ENCODE measurements at places on chromosomes 3 and 15.

DNA sequence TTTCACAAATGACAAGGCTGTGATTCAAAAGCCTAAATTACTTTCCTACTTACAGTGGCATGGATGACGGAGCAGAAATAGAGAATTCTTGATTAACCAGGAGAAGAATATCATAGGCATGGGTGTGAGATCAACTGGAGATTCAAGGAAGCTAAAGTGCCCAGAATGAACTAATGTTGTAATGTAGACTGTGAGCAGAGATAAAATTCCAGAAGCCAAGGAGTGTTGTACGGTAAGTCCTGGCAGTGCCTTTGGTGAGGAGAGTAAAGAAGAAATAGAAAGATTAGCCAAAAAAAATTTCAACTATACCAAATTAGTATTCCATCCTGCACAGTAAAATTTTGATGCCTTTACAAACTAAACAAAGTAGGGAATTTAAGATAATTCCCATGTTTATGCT is 75.9 kb downstream of the ZBTB20 start:
- no peak for DNase-seq

GRCh38 chr3:152650177-152650576 is 184.8 kb upstream of the P2RY1 start:
- no peak for DNase-seq

DNA sequence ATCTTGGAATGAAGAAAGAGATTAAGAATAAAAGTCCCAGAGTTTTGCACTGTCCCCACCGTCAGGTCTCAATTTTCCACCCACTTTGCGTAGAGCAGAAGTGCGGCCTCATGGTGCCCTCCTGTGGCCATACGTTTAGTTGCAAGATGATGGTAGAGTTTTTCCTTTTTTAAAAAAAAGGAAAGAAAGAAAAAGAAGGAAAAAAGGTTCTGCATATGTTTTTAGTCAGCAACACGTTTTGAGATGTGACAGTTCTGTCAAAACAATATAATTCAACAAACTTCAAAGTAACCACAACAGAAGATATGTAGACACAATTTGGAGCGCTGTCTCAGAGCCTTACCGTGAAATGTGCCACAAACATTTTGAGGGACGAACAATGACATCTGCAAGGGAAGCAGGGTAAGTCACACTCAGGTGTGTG is 24.6 kb downstream of the EBLN2 start:
- DNase-seq = peak; percentile 20

GRCh38 chr3:19945969-19946831 is 697 bp upstream of the RAB5A start:
- no peak for DNase-seq

DNA sequence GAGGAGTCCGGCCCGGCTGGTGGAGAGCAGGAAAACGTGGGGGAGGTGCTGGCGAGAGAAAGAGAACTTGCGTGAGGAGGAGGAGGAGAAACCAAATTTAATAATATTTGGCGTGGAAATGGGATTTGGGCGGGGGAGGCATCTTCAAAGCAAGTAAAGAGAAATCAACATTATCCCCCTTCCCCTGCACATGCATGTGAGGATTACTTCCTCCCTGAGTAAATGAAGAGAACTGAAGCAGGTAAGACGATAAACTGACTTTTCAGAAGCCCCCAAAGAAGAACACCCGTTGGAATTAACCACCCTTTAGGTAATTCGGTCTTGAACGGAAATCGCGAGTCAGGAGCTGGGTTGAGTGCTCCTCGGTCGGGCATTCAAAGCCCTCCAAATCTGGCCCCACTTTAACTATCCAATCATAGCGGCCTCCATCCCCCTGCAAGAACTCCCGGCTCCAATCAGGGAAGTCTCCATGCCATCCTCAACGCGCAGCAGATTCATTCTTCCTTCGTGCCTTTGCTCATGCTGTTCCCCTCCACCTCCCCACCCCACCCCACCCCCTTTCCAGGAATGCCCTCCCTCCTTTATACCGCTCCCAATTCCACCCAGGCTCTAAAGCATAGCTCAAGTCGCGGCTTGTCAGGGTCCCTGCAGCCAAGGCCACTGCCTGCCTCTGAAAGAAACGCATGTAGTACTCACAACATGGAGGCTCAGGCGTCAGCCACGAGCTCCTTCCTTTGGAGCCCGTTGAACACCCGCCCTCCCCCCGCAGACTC is 545 bp upstream of the RFX7 start:
- DNase-seq = peak; percentile 17

- DNase-seq = no peak
Measured at GRCh38 chr3:126338790-126339288, 18.4 kb downstream of the KLF15 start.

GRCh38 chr15:29040370-29040751 is 154.6 kb downstream of the APBA2 start:
- DNase-seq = no peak

- DNase-seq = no peak
Measured at GRCh38 chr15:39573844-39574243, 7.0 kb upstream of the THBS1 start.

GRCh38 chr15:29066838-29067237 is 181.1 kb downstream of the APBA2 start:
- no peak for DNase-seq

GRCh38 chr3:27127879-27128278 is 241.3 kb downstream of the NEK10 start:
- no peak for DNase-seq

- DNase-seq = no peak
Measured at GRCh38 chr3:29764041-29764440, 483.2 kb downstream of the RBMS3 start.

DNA sequence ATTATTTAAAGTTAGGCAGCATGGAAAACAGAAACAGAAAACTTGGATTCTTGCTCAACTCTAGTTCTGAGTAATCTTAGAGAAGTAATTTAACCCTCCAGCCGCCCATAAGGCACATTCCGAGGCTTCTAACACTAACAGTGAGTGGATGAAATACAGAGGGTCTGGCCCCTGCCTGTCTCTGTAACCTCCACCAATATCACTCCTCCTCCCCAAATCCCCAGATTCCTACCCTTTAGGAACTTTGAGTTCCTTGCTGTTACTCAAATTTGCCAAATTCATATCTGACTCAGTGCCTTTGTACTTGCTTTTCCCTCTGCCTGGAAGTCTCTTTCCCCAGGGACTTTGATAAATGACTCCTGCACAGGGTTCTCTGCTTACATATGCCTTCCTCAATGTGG is 112.5 kb upstream of the TGFBR2 start:
- DNase-seq = no peak

- no peak for DNase-seq
Measured at GRCh38 chr15:34258151-34258550, 33.3 kb downstream of the EMC4 start.

DNA sequence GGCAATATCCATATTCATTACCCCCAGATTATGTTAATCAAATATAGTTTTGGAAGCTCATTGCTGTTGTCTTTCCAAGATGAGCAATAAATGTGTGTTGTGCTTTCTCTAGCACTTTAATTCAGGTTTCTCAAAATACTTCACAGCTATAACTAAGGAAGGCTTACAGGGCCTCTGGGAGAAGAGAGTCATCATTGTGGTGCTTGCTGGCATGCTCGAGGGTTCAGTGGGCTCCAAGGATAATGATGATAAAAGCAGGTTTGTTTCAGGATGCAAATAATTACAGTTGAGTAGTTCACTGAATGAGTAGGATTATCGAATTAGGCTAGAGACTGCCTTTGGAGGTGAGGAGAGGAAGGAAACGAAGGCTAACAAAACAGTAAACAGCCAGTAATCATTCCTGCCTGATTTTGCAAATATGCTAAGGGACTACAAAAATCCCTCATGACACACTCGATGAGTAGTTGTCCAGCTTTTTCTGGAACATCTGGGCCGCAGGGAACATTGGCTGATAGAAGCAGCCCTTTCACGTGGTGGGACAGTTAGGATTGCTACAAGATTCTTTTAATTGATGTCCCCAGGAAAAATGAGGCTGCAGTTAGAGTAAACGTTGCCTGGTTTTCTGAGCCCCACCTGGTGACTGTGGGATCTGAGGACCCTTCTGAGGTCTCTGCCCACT is 54.1 kb downstream of the SLC7A14 start:
- DNase-seq = no peak

- no peak for DNase-seq
Measured at GRCh38 chr3:56612146-56612545, 55.2 kb downstream of the CCDC66 start.

- no peak for DNase-seq
Measured at GRCh38 chr15:80179025-80179759, 26.4 kb downstream of the FAH start.

DNA sequence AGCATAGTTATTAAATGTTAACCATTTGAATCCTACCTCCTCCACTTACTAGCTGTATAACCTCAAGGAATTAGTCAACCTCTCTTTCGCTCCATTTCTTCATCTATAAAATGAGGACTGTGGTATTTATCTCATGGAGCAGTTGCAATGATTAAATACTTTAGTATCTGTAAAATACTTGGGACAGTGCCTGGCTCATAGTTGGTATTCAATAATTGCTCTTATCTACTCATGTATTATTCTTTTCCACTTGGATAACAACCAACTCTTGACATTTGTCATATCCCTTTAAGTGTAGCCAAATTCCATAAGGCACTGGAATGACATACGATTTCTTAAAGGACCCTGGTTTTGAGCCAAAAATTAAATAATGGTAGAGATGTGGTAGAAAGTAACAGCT is 72.0 kb downstream of the FSIP1 start:
- no peak for DNase-seq

DNA sequence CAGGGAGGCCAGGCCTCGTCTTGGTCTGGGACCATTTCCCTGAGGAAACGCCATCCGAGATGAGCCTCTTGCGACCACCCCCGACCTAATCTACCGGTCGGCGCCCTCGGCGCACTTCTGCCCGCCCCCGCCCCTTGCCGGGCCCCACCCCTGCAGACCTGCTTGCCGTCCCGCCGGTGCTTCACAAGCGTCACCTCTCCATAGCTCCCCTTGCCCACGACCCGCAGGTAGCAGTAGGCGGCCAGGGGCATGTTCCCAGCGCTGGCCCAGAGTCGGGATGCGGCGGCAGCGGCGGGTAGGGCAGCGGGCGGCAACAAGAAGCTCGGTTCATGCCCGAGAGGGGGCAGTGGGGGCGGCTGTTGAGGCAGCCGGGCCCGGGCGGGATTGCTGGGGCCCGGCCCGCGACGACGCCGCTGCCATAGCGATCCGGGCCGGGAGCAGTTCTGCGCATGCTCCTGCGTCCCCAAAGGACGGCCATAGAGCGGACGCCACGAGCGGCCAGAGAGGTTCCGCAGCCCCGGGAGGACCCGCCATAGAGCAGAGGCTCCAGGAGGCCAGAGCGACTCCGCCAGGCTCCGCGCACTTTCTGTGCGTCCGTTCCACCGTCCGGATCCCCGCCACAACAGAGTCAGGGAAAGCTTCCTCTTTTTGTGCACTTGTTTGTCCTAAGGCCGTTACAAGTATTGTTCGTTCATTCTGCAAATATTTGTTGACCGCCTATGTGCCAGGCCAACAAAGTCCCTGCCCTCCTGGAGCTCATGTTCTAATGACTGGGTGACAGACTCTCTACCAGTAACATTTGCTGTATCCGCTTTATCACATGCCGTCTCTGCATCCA is at the start of gene NEK4:
Gene NEK4, minus strand, starts transcription at position 445 of the 838 bp plus-strand sequence. Its CDS starts 194 bp downstream, at position 251.
- DNase-seq = peak; percentile 80

DNA sequence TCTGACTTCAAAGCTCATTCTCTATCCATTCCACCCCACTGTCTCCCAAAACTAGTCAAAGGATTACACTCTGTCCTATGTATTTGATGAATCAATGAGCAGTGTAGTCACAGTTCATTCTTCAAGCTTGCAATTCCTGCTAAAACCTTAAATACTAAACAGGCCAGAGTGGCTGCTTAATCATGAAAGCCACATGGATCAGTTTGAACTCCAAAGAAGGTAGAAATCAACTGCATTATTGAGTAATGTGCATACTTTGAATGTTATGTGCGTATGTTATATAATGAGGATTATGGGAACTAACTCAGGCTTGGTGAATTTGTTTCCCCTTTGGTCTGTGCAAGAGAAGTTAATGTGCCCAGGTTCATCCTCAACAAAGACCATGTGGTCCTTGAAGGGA is 45.4 kb downstream of the PRICKLE2 start:
- no peak for DNase-seq

DNA sequence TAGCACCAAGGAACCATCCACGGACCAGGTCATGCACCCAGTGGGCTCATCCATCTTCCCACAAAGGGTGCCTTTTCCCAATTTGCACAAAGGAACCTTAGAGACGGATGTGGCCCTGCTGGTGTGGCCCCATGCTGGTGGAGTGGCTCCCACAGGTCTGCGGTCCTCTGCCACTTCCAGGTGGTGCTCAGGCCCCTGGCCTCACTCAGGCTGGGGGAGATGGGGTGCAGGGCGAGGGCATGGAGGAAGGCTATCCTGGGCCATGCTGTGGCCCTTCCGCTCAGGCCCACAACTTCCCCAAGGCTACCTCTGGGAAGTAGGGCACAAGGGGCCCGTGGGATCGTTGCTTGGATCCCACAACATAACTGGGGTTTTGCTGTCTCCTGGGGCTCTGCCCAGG is 5.2 kb upstream of the SYNM start:
- DNase-seq = no peak

- DNase-seq = no peak
Measured at GRCh38 chr15:23566071-23566554, 639 bp downstream of the MKRN3 start.

DNA sequence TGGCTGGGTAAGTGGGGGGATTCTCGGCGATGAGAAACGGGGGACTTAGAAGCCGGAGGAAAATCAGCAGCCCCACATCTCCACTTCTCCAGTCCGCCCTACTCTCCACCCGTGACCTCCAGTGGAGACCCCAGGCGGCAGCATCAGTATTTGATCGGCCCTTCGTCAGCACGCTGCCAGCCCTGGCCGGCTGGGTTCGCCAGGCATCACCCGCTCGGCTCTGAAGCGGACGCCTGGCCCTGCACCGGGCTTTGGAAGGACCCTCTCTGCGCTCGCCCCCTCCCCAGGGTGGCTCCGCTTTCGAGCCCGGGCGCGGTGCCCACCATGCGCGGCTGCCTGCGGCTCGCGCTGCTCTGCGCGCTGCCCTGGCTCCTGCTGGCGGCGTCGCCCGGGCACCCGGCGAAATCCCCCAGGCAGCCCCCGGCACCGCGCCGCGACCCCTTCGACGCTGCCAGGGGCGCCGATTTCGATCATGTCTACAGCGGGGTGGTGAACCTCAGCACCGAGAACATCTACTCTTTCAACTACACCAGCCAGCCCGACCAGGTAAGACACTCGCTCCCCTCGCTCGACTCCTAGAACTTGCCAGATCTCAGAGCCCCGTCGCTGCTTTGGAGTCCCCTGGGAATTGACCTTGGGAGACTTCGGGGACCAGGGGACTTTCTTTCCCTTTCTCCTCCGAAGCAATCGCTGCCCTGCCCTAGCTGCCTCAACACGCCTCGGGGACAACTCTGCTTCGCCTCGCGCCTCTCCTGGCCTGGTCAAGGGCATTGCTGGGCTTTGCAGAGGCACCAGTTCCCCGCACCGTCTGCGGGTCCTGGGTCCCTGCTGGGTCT is 561 bp downstream of the SIDT1 start:
- peak; percentile 28 for DNase-seq

Data from stimulated activated CD4-positive, alpha-beta T cell treated with anti-CD3 and anti-CD28 coated beads, Interleukin-4, amount 100 ng/mL, for 48 hours (primary cell).